ENCODE measurements at places on chromosomes 1 and 21.

DNA sequence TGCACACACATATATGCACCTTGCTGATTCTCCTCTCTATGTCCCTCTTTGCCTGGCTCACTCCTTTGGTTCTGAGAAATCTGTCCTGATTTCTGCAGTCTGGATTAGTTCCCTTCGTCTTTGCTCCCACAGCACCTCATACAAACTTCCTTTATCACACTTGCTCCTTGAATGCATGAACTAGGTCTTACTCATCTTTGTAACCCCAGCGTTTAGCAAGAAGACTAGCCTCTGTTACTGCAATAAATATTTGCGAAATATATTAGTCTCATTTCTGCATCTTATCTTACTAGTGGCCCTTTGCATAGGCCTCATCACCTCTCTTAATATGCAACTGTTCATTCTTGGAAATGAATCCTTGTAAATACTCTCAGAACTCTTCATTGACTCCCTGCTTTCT, 11.4 kb downstream of the SMYD2 start:
- no peak for DNase-seq

GRCh38 chr1:11731691-11732283, 4.1 kb upstream of the AGTRAP start:
- DNase-seq = no peak

GRCh38 chr1:111832521-111833155, 76.9 kb downstream of the DDX20 start:
- no peak for DNase-seq

DNA sequence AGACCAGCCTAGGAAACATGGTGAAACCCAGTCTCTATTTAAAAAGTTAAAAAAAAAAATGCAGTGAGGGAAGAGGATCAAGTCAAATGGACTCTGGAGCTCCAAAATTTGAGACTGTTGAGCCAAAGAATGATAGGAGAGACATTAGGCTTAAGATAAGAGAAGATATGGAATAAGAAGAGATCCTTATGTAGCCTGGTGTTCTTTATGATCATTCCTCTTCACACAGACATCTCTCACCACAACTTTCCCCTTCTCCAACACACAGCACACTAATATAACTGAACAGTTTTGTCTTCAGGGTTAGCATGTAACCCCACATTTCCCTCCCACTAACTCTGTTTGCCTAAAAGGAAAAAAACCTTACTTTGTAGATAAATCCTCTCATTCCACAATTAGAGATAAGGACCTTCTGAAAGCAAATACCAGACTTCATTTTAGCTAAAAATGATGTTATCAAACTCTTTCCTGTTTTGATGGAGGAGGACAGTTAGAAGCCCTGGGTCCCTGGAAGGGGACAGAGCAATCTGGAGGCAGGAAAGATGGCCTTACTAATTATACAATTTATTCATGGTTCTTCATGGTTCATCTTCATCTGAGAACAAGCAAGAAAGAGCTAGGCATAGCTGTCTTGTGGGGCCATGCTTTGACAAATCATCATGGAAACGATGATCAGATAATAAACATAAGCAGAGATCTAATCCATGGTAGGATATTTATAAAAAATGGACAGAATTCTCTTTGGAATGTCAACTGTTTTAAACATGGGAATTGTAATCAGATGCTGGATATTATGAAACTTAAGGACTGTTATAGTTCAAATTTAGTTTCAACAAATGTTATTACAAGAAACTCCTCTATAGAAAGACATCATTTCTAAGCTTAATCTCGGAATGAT, 96.7 kb upstream of the S1PR1 start:
- DNase-seq = no peak

DNA sequence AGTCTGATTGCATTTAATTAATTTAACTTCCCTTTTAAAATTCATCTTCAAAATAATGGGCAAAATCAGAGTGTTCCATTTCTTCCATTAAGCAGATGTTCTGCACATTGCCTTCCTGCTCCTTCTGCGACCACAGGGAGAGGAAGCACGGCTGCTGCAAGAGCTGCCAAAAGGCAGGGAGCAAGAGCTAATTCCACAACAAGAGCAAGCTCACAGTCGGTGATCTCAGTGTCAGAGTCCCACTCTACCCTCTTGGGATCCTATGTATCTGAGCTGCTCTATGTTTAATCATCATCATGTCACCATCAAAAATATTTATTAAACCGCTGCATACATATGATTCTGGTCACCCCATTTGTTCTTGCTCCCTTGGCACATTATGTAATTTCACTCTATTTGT, 255.3 kb upstream of the CAMK1G start:
- no peak for DNase-seq

DNA sequence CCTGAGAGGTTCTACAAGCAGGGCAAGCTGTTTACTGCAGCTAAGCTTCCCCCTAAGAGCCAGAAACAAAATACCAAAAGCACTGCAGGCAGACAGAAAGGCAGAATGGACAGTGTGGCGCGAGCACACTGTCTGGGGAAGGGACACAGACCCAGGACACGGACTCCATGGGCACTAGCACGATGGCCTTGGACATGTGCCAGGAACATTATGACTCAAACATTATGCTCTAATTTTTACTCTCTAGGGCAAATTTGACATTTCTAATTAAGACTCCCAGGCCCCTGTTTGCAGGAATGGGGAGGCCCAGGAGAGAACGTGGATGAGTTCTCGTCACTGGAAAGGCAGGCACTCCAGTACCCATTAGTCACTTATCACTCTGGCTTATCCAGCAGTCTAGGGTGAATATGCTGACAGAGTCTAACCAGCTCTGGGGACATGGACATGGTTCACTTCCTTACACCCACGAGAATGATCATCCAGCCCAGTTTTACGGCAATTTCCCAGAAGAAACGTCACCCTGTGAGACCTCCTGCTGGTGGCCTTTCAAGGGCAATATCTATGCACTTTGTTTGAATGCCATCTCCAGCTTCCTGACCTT, 45.1 kb downstream of the CAPN8 start:
- DNase-seq = no peak

DNA sequence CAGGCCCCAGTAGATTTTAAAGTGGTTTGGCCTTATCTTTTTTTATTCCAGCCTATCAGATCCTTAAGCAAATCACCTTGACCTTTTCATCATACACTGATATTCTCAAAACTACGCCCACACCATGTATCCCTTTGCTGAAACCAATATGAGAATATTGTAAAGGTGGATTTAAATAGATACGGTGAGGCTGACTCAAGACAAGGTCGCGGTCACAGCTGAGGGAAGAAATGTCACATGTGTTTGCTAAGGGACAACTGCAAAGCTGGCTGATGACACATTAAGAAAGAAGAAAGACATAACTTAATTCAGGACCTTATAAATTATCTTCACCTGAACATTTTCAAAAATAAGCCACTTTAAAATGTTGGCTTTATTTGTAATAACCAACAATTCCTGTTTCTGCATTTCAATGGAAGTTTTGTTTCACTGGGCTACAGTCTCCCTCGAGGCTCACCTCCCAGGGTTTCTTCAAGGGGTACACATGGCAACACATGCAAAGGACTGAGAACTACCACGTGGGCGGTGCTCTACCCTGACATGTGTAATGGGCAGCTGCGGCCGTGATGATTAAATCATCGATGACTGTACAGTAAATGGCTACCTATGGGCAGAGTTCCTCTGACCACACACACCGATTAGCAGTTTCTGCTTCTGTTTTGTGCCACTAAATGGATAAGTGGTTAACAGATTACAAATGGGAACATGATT, 189.5 kb downstream of the SIPA1L2 start:
- DNase-seq = no peak

GRCh38 chr1:230375780-230376179, 50.4 kb downstream of the PGBD5 start:
- no peak for DNase-seq

- no peak for DNase-seq
These were observed 71.4 kb downstream of the CDC7 start for GRCh38 chr1:91572044-91572443.

GRCh38 chr1:71339238-71339637, 258.4 kb upstream of the ZRANB2 start:
- no peak for DNase-seq
